GM12892 (cell line): ENCODE measurements at places on chromosomes 5 and 9.
A peak's percentile ranks its signal among the peaks of the same experiment; 100 is the strongest.

GRCh38 chr9:114089206-114089840 lies 9.8 kb downstream of the KIF12 start:
- no peak for DNase-seq

DNA sequence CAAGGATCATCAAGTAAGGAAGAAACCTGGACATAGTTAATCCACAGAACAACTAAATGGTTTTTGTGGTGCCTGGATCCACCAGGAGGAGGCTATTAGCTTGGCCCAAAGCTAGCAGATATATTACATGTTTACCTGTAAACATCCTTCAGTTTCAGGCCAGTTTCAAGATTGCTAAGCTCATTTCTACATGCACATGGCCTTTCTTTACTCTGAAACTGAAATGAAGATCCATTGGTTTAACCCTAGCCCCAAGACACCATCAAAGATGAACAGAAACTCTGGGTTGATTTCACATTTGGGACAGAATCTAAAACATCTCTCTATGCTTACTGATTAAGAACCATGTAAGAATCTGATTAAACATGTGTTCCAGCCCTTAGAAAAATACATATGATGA lies 611.8 kb downstream of the TLE1 start:
- DNase-seq: no peak

GRCh38 chr5:125311743-125312142 lies 565.3 kb upstream of the ZNF608 start:
- DNase-seq: no peak

GRCh38 chr9:12814877-12815237 lies 40.0 kb downstream of the LURAP1L start:
- no peak for DNase-seq

DNA sequence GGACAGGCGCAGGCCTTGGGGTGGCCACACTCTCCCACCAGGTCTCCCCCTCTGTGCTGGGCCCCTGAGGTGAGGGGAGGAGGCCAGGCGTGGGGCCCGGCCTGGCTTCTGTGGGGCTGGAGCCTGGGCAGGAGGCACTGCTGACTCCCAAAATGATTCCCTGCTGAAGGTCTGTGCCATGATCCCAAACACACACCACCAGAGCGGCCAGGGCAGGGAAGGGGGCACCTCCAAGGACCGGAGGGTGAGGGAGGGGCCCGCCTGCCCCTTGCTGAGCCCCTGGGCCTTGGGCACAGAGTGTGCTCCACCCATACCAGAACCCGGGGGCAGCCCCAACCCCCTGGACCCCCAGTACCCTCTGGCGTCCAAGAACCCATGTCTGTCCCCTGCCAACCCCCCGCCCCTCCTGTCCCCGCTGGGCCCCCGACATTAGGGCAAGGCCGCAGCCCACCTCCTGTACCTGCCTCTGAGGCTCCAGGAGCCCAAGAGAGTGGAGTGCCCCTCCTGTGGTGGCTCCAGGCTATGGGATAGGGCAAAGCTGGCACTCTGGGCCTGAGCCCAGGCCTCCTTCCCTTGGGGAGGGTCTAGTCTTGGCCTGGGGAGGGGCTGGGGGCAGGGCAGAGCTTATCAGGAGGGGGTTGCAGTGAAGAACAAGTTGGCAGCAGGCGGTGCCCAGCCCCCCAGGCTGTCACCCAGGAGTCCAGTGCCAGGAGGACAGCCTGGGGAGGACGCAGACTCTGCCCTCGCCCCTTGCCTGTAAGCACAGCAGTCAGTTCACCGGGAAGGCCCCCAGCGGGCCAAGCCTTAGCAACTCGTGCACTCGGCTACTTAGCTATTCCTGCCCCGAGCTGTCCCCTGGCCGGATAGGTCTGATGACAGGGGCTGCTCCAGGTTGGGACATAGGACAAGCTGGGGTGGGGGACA lies 2.6 kb upstream of the EGFL7 start:
- DNase-seq: no peak

DNA sequence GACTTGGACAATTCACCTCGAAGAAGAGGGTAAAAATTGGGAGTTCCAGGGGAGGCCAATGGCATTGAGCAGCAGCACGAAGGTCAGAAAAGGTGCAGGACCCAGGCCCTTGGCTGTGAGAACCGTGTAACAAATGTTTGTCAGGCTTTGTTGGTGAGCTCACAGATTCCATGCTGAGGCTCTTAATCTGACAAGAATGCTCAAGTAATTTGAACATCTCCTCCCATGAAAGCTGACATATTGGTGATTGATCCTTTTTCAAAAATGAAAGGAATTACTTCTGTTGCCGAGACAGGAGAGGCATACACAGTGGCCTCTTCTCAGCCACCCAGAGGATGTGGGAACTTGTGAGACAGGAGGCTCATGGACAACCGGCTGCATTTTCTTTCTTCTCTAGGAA lies 11.6 kb downstream of the RAI14 start:
- no peak for DNase-seq

- DNase-seq: no peak
Measured at GRCh38 chr9:132268725-132269352, 85.9 kb downstream of the SETX start.

DNA sequence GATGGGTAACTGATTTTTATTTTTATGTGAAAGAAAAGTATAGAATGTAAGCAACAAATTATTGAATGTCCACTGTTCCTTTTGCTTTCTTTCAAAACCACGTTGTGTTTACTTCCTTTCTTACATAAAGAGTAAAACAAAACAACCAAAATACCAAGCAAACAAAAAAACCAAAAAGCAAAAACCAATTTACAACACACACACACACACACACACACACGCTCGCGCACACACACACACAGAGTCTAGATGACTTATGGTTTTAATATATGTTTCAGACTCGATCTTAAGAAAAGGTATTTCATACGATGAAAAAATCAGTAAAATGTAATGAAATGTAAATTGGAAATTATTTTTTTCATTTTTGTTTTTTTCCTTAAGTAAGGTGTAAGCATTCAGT lies 80.3 kb downstream of the ADGRV1 start:
- DNase-seq: no peak

DNA sequence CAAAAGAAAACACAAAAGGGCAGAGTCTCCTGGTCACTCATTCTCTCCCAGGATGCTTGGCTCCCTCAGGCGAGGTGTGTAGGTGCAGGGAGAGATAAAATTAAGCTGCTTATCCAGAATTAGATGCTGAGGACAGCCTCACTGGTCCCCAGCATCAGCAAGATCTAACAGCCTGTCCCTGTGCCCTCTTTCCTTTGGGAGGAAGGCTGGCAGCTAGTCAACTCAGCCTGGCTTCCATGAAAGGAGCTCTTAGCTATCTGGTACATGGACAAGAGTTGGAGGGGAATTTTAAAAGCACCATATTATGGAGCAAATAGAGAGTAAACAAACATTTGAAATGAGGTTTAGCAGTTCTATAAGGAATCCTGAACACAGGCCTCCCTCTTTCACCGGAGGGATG lies 198.5 kb upstream of the PANK3 start:
- no peak for DNase-seq

GRCh38 chr5:137296213-137296781 lies 202.8 kb downstream of the SPOCK1 start:
- DNase-seq: no peak

DNA sequence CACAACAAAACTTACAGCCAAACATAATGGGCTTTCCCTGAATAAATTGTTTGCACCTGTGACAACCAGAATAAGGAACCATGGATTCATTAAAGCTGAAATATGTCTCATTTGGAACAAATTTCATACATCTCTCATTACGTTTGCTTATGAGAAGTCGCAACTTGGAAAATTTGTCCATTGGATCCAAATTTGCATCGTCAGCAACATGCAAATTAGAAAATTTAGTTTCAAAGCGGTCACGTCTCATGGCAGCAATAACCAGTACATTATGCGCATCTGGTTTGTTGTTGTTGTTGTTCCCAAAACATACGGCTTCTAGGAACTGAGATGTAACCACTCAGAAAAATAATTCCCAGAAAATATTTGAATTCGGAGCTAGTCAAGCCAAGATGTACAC lies 1311.5 kb upstream of the CDH6 start:
- DNase-seq: no peak

GRCh38 chr5:65478336-65478735 lies 3.4 kb downstream of the ADAMTS6 start:
- DNase-seq: no peak

DNA sequence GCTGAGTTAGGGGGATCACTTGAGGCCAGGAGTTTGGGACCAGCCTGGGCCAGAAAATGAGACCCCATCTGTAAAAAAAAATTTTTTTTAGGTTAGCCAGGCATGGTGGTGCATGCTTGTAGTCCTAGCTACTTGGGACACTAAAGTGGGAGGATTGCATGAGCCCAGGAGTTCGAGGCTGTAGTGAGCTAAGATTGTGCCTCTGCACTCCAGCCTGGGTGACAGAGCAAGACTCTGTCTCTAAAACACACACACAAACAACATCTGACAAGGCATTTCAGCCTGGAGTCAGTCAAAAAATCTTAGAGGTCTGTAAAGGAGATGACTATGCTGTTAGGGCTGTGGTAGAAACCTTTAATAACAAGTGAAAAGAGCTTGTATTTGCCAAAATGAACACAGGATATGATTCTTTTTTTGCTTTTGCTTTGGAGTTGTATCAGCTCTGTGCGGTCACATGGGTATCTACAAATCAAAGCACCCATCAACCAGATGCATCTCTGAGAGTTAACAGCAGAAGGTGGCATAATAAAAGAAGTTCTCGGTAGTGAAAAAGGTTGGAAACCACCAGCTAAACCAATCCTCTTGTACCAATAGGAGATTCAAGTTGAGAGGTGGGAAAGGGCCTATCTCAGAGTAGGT lies 3.6 kb upstream of the PSMD5 start:
- DNase-seq: no peak

- DNase-seq: no peak
Measured at GRCh38 chr9:86402591-86402990, 48.4 kb upstream of the TUT7 start.

- no peak for DNase-seq
Measured at GRCh38 chr9:137128862-137129455, 10.0 kb upstream of the GRIN1 start.

DNA sequence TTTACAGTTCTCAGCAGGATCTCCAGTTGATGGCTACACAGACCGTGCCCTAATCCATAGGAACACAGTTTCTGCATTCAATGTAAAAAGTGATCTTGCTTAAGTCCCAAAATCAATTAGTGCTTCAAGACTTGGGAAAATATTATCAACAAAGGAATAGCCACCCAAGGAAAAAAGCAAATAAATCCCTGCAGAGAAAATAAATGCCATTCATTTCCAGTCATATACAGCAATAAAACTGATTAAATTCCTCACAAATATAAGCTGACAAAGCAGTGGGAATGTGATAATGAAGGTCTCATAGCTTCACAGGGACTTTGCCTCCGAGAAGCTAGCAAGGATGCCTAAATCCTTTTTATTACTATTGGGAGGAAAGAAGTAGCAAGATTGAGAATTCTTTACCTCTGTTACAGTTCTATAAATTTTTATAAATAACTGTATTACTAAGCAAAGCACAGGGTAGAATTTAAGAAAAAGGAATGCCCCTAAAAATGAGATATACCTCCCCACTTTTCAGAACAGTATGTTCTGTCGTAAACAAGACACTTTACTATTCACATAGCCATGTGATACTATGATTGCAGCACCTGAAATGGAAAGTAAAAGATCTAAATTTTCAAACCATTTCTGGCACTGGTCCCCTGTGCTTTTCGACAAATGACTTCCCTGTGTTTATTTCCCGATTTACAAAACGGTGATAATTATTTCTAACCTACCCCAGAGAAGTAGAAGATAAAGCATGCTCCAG lies 59.8 kb downstream of the ARSB start:
- DNase-seq: no peak

GRCh38 chr5:157744051-157745011 lies 819 bp downstream of the LSM11 start:
- peak; percentile 38 for DNase-seq

- DNase-seq: no peak
Measured at GRCh38 chr5:175824676-175825075, 46.7 kb upstream of the CPLX2 start.

GRCh38 chr9:109912726-109913460 lies 132.9 kb downstream of the PALM2AKAP2 start:
- DNase-seq: no peak

DNA sequence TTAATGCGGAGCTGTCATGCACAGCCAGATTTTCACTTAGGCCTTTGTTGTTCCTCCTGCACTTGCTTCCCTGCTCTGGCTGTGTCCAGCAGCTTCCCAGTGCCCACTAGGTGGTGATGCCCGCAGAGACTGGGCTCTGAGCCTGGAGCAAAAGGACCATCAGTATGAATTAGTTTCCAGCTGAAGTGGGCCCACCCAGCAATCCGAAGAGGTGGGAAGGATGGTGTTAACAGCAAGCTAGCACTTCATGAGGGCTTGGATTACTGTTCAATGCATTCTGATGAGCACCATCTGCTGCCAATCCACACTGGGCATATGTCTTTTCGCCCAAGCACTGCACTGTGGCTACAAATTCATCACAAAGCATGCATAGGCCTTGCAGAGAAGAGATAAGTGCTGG lies 459.1 kb downstream of the SPOCK1 start:
- DNase-seq: no peak

GRCh38 chr5:145062280-145063062 lies 772.7 kb downstream of the PRELID2 start:
- DNase-seq: no peak

GRCh38 chr5:179243333-179243732 lies 101.9 kb downstream of the ADAMTS2 start:
- no peak for DNase-seq

DNA sequence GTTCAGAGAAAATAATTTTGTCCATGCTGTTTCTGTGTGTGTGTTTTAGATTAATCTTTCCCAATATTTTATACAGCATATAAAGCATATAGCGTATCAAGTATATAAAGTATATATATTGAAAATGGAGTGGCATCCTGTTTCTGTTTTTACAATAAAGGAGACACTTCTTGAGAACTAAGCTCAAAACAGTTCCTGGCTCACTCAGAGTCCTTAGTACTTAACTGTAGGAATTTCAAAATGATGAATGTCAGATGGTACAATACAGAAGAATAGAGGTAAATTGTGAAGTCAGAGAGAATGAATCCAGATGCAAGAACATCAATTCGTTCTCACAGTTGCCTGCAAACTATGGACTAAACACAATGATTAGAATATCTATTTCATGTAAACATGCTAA lies 68.7 kb upstream of the TAS2R1 start:
- no peak for DNase-seq

GRCh38 chr5:72654231-72654630 lies 147.0 kb upstream of the ZNF366 start:
- no peak for DNase-seq

DNA sequence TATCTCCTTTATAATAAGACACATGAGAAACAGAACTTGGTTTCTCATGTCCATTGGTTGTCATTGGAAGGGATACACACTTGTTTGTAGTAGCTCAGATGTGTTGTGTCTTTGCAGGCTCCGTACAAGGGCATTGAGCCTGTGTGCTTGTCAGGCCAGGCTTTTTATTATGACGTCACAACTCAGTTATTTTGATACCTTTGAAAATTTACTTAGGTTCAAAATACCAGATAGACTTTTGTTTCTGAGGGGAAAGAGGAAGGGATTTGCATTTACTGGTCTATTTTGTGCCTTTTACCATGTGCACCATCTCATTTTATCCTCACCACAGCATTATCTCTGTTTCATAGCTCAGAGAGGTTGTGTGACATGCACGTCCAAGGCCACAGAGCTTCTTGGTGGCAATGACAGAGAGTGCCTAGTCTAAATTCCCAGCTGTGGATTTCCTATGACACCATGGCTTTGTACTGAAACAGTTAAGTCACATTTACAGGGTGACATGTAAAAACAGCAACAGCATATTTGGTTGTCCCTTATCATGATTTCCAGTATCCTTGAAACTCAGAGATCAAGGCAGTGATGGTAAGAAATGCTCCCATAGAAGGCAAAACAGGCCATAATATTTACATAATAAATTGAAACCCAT lies 268.7 kb downstream of the AOPEP start:
- no peak for DNase-seq

GRCh38 chr9:99977033-99977792 lies 70.8 kb downstream of the STX17 start:
- DNase-seq: no peak
